ENCODE measurements at places on chromosomes 7 and 10.
A peak's percentile ranks its signal among the peaks of the same experiment; 100 is the strongest.

DNA sequence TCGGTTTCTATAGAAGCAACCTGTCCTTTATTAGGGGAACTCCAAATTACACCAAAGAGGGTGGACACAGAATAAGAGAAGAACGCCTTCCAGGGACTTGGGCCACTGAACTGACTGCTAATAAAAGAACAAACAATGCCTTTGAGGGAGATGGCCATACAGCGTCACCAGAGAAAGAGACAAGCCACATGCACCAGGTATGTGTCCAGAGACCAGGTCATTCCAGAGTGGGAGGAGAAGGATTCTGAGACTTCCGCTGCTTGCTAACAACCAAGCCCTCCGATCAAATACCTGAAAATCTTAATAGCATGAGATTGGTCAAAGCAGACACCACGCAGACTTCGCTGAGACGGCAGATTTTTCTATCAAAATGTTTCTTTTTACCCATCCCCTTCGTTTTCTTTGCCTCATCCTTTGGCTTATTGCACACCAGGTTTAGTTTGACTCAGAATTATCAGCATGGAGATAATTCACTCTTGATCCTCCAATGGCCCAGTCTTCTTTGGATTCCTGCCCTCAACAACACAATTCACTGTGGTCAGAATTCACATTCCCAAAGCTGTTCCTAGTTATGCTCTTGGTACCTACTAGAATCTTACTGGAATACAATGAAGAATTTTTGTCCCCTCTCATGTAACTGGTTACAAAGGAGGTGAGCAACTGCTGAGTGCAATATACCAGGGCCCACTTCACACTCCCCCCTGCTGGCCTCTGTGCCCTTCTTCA is 87.4 kb upstream of the DDC start:
- no peak for DNase-seq

DNA sequence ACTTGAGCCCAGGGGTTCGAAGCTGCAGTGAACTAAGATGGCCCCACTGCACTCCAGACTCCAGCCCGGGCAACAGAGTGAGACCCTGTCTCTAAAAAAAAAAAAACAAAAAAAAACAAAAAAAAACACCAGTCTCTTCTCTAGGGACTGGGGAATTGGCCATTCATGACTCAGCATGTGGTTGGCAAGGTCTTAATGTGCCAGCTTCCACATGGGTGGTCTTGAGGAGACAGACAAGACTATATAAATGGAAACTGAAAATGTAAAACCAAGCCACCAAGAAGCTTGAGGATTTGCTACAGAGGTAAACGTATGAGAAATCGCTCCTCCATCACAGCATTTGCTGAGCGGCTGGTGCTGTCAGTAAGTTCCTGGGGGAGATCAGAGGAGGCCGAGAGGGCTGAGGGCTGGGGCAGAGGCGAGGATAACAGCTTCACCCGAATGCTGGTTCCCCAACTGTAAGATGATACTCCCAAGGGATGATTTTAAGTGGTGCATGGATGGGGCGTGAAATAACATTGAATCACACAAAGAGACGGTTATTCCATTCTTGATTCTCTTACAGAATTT is 128.7 kb downstream of the C10orf105 start:
- DNase-seq: no peak

GRCh38 chr7:31340051-31340450 is 475 bp downstream of the NEUROD6 start:
- no peak for DNase-seq

DNA sequence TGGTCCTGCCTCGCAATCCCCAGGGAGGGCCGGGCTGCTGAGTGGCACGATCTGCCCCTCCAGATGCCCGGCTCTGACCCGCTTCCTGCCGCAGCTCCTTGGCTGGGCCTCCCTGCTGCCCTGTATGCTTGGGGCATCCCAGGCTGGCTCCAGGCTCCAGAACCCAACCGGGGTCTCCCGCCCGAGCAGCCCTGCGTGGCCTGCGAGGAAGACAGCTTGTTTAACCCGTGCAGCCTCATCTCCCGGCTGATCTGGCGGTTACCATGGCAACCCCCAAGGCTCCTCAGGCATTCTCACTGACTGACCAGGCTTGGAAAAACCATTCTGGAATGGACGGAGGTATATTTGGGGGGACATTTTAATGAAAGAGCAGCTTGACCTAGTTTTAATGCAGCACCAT is 232.4 kb upstream of the MYO3A start:
- no peak for DNase-seq

DNA sequence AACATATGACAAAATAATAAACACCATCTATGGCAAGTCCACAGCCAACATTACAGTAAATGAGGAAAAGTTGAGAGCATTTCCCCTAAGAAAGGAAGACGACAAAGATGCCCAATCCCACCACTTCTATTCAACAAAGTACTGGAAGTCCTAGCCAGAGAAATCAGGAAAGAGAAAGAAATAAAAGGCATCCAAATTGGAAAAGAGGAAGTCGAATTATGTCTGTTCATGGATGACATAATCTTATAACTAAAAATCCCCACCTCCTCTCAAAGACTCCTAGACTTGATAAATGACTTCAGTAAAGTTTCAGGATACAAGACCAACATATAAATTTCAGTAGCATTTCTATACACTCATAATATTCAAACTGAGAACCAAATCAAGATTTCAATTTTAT is 288.5 kb upstream of the POT1 start:
- no peak for DNase-seq

- DNase-seq: no peak
These were observed 137.6 kb downstream of the GPAM start for GRCh38 chr10:112045938-112046337.

- DNase-seq: peak; percentile 62
These were observed 158.4 kb downstream of the AOAH start for GRCh38 chr7:36565792-36566356.

DNA sequence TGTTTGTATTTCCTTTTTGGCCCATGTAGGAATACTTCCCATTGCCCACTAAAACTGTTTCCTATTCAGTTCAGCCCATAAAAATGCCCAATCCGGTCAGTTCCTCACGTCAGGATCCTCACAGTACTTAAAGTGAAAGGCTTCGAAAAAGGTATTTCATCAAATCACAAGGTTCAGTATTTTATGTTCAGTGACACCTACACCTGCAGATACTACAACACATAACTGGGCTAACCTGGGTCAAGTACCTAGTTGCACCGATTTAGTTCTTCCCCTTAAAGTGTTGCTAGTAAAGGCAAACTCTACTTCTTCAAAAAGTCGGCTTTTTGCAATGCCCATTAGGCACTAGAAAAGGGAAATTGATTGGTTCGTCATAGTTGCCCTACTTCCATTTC is 1.1 kb downstream of the SNX13 start:
- peak; percentile 49 for DNase-seq

GRCh38 chr7:137335814-137336213 is 7.7 kb downstream of the PTN start:
- DNase-seq: peak; percentile 39

DNA sequence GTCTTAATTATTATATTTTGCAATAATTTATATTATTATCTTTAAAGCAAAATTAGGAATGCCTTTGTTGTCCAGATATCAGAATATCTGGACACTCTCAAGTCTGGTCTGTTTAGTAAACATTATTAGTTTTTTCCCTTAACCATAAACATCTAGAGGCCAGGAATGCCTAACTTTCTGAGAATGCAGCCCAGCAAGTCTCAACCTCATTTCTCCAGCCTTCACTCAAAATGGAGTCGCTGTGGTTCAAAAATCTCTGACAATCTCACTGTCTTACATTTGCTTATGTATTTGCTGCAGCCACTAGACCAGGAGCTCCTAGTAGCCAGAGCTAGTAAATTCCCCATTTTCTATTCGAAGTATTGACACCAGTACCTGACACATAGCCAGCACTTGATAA is 49.7 kb upstream of the INHBA start:
- DNase-seq: no peak

GRCh38 chr10:119818889-119819270 is 53.8 kb downstream of the MCMBP start:
- DNase-seq: no peak

All from MCF 10A (cell line).